Activated CD4-positive, alpha-beta T cell treated with anti-CD3 and anti-CD28 coated beads, Interleukin-2, amount 10 ng/mL, durations not matched to agents 24 days and 14 days (primary cell): ENCODE measurements at places on chromosomes 1 and 21.

DNA sequence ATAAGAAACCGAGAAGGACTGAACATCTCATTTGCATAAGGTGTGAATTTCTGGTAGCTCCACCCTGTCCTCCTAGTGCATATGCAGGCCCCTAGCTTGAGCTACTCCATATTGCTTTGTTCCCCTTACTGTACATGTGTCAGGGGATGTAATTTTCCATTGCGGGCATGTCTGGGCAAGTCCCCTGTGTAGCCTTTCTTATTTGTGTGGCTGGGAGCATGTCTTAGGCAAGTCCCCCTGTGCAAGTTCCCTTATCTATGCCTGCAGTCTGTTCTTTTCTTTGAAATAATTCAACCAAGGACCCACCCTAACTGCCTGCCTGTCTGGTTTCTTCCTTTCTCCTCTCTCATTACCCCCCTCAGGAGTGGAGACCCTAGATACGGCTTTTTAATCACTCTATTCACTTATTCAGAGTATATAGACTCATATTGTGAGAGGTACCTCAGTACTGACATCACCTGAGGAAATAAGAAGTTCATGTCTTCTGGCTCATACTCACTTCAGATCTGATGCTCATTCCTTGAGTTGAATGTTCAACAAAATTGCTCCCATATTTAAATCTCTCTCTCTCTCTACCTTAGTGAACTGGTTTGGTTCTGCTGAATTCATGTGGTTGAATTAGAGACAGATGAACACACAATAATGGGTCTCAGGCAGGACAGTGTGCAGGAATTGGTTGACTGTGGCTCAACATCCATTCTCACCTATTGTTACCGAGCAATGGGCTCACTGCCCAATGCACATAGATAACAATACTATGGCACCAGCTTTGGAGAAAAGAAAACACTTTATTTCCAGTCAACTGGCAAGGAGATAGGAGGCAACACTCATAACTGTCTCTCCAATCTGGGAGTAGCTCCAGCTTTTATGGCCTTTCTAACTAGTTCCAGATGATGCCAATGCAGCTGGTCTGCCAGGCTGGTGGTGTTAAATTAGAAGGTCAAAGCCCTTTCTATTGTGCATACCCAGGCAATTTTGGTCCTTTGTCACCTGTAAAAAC is 27.9 kb upstream of the NPL start:
- no peak for DNase-seq

GRCh38 chr21:16570856-16571255 is 841.1 kb downstream of the USP25 start:
- DNase-seq, result no peak

GRCh38 chr1:113109908-113110554 is 37.0 kb downstream of the LRIG2 start:
- no peak for DNase-seq

DNA sequence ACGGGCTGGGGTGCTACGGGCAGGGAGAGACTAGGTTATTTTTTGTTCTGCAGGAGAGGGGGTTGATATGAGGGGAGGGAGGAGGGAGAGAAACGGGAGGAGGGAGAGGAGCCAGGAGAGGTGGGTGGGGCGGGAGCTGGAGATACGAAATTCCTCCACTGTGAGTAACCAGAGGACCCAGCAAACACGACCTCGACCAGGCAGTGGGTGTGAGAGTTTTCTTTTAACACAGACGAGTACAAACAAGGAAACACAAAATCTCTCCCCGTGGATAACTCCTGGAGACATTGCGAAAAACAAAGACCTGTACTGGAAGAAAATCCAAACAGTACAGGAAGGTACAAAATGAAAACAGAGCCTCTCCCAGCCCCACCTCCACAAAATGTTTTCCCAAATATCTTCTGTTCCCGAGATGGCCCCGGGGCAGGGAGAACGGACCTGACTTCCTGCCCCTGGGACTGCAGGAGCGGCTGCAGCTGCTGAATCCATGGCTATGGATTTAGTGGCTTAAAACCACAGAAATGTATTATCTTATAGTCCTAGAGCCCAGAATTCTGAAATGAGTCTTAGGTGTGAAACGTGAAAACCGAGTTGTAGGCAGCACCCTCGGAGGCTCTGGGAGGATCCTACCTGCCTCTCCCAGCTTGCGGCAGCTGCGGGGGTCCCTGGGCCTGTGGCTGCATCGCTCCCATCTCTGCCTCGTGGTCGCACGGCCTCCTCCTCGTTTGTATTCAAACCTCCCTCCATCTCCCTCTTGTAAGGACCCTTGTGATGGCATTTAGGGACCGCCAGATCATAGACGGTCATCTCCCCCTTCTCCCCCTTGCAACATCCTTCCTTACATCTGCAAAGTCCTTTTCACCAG is 82.2 kb downstream of the RIPK4 start:
- no peak for DNase-seq

- DNase-seq, result no peak
Observed at GRCh38 chr1:74790453-74790852, 57.5 kb downstream of the TYW3 start.

DNA sequence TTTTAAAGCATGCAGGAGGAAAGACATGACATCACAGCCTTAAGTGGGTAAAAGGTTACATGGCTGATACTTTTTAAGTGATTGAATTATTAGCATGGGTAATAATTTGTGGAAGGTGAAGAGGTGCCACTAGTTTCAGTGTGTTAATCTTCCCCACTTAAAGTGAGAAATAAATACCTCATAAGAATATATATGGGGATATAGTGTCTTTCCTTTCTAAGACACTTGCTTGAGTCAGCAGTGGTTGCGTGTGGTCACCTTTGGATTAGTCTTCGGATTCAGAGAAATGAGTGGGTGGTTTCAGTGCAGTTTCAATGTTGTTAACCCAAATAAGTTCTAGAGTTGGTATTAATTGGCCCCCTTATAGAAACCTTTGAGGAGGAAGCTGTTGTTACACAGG is 94.1 kb downstream of the ADGRL2 start:
- DNase-seq, result no peak

GRCh38 chr1:204598319-204598969 is 82.2 kb downstream of the MDM4 start:
- DNase-seq, result no peak

GRCh38 chr1:201404055-201404454 is 4.9 kb upstream of the LAD1 start:
- DNase-seq, result no peak

DNA sequence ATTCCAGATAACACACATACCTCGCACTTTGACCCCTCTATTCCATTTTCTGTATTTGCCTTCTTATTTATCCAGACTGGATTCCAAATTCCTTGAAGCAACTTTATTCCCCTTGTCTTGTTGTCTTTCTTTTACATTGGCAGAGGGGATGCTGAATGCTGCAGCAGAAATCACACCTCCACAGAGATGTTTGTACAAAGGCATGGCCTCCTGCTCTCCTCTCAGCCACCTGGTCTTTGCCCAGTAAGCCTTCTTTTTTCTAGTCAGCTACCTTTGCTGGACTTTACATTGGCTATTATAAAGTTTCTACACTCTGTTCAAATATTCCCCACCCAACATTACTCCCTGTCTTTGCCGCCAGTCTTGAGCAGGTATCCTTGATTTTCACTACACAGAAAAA is 75.1 kb downstream of the LAMC1 start:
- no peak for DNase-seq

GRCh38 chr1:206579747-206580437 is 32.4 kb downstream of the EIF2D start:
- peak; percentile 96 for DNase-seq

GRCh38 chr1:6743189-6744101 is 41.8 kb upstream of the CAMTA1 start:
- peak; percentile 76 for DNase-seq

DNA sequence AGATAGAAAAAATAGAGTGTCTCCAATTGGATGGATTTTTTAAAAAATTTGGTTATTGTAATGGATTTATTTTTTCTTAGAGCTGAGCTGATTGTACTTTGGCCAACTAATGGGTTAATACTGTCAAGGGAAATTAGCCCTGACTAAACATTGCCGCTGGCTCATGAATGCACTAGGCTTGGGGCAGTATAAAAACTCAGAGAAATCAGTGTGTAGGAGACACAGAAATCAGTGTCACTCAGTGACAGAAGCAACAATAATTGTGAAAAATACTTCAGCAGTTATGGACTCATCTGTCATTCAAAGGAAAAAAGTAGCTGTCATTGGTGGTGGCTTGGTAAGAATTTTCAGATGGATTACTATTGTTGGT is at the start of gene KMO:
Gene KMO (plus strand): TSS at position 217 of the 370 bp plus-strand sequence. CDS start 67 bp downstream, at position 284.
- DNase-seq, result no peak

DNA sequence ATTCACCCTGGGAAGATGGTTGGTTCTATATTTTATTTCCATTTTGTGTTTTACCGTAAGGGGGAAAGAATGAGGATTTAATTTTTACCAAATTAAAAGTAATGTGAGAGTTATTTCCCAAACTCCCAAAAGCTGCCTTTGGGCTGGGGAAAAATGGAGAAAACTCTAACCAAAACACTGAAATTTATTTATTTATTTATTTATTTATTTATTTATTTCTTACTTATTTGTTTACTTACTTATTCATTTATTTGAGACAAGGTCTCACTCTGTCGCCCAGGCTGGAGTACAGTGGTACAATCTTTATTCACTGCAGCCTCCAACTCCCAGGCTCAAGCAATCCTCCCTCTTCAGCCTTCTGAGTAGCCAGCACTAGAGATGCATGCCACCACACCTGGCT is 38.0 kb upstream of the ZBTB18 start:
- DNase-seq, result no peak

DNA sequence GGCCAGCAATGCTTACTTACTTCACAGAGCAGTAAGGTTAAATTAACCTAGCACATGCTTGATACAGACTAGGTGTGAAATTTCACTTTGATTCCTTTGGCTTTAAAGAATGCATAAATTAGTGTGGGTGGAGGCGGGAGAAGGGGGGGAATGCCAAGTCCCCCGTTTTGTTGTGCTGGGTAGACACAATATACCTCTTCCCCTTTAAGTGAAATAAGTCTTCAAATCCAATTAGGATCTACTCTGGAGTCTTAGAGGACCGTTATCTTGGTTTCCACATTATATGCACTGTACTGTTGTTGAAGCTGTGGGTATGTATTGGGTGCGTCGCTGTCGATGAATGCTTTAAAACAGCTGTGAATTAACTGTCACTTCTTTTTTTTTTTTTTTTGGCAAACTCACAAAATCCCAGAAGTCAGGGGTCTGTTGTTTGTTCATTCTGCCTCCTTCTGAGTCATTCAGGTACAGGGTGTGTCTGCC is 1.6 kb upstream of the S1PR1 start:
- no peak for DNase-seq

DNA sequence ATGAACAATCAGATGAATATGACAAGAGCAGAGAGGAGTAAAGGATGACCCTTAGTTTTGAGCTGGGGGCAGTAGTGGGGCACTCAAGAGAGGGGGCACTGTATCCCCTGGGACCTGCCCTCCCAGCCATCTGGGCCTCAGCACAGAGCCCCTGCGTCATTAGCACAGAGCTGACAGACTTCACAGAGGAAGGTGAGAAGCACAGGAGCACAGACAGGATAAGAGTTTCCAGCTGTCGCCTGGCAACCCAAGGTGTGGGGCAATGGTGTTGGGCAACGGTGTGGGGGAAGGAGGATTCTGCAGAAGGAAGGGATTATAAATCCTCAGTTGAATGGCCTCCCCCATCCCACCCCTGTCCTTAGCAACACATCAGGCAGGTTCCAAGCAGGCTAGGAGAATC is 30.2 kb downstream of the RAB3B start:
- DNase-seq, result no peak

DNA sequence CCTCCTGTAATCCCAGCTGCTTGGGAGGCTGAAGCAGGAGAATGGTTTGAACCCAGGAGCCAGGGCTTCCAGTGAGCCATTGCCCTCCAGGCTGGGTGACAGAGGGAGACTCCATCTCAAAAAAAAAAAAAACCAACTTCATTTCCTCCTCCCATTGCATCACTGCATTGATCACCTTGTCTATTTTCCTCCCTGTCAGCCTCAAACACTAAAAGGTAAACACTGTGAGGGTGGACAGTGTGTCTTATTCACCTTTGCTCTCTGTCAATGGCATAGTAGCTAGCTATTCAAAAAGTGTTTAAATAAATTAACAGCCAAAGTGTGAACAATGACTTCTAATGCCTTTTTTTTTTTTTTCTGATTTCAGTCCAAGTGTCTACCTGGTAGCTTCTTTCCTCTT is 13.4 kb upstream of the DESI2 start:
- DNase-seq, result no peak

DNA sequence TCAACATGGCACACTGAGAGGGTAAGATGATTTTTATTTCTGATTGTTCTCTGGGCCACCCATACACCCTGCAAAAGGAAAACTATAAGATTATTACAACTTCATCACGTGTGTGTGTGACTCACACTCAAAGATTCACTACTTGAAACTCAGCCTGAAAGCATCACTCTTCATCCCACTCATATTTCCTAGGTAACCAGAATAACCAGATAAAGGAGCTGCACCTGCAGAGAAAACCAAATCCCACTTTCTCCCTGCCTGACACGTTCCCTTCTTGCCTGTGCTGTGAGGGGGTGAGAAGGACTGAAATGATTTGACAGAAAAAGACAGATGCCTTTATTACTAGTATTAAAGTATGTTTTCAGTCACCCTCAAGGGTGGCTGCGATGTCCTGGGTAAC is 131.6 kb downstream of the TGFBR3 start:
- DNase-seq, result peak; percentile 71

DNA sequence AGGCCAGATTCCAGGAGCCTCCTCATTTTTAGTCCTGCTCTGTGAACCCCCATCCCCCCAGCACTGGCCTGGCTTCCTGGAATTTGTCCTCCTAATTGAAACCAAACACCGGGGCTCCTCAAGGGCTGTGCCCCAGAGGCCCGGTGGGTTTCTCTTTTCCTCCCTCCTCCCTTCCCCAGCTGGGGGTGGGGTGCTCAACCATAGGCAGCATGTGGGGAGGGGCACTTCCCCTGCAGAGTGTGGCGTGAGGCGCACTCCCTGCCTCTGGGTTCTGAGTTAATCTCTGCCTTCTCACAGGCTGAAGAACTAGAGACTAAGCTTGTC is 67.5 kb upstream of the ACOT11 start:
- DNase-seq, result no peak

DNA sequence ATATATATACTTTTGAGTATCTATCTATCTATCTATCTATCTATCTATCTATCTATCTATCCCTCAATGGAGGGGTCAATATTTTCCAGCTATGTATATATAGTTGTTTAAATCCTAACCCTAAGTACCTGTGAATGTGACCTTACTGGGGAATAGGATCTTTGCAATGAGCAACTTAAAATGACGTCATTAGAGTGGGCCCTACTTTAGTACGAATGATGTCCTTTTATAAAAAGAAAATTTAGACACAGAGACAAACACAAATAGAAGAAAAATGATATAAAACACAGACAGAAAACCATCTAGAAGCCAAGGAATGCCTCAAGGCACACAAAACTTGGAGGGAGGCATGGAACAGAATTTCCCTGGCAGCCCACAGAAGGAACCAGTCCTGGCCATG is 2283.7 kb downstream of the NCAM2 start:
- DNase-seq, result no peak

GRCh38 chr1:37393173-37394120 is 80.9 kb upstream of the ZC3H12A start:
- no peak for DNase-seq

- DNase-seq, result peak; percentile 96
Observed at GRCh38 chr21:37257967-37258877, 8.9 kb downstream of the VPS26C start.

- DNase-seq, result no peak
Observed at GRCh38 chr1:14494911-14495310, 103.6 kb upstream of the KAZN start.
